ENCODE measurements at places on chromosomes 1 and 21.

GRCh38 chr1:21297975-21298374, 7.7 kb upstream of the ECE1 start:
- DNase-seq = no peak

DNA sequence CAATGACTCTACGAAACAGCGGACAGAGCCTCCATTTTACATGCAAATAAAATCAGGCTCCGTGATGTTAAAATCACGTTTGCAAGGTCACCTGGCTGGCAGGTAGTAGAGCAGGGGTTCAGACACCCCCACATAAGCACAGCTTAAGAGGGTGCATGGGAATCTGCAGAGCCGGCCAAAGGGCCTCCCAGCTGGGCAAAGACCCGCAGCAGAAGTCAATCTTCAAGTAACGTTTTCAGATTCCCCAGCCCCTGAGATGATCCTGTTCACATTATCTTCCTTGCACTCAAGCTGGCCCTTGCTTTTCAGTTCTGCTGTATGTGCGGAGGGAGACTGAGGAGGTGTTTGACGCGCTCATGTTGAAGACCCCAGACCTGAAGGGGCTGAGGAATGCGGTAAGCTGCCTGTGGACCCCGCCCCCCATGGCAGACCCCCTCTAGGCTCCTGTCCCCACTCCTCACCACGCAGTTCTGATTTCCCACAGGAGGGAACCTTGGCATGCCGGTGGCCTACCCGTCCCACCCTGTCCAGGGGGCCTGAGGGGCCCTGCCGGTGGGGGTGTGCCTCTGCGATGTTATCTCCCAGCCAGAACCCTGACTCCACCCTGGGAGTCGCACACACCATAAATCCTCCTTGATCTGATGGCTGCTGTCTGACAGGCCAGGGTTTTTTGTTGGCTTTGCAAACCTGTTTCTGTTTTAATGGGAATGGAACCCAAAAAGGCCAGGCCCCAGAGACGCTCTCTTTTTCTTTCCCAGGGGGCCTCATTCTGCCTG, 28.2 kb downstream of the GRHL3 start:
- no peak for DNase-seq

- DNase-seq = peak; percentile 79
These were observed 31.0 kb upstream of the IL19 start for GRCh38 chr1:206739411-206740076.

GRCh38 chr1:108007070-108007469, 42.1 kb upstream of the VAV3 start:
- DNase-seq = no peak

DNA sequence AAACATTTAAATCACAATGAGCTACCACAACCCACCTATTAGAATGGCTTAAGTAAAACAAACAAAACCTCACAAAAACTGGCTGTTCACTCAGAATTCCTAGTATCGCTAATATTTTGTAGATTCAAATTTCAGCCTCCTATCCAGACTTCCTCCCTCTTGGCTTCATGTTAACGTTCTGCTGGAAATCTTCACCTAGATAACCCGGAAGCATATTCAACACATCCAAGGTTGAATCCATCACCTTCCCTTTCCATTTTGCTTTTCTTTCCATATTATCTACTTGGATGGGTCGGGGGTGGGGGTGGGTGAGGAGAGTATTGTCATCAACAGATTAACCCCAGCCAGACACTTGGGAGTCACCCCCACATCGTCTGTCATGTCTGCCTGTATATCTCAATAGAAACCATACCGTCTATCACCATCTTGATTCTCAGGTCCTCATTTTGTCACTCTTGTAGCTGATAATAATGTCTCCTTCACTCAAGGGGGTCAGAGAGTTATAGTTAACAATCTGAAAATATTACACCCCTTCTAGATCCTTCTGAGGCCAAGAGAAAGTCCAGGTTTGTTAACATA, 1.7 kb upstream of the DPH5 start:
- no peak for DNase-seq

GRCh38 chr1:238779716-238780115, 606.7 kb upstream of the CHRM3 start:
- no peak for DNase-seq

GRCh38 chr1:153032073-153032472, 1.1 kb downstream of the SPRR1B start:
- no peak for DNase-seq

GRCh38 chr1:174021591-174022079, 522 bp downstream of the RC3H1 start:
- DNase-seq = peak; percentile 6

DNA sequence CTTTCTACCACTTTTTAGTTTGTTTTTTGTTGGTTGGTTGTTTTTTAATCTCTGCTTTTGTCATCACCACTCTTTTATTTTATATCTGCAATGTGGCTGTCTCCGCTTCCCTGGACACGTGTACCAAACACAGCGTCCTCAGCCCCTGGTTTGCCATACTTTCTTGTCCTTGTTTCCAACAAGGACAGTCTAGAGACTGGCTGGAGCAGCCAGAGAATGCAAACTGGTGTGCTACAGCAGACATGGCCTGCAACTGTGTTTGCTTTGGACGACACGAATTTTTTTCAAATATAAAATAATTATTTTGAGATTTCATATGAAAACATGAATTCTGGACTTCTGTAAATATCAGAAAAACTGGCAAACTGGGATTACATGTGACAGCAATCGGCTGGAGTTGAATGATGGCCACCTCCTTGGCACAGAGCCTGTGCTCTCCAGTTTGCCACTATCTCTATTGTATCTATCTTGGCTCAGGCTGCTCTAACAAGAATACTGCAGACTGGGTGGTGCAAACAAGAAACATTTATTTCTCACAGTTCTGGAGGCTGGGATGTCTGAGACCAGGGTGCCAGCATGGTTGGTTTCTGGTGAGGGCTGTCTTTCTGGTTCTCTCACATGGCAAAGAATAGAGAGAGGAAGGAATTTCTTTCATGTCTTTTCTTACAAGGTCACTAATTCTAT, 34.6 kb upstream of the POU2F1 start:
- no peak for DNase-seq

DNA sequence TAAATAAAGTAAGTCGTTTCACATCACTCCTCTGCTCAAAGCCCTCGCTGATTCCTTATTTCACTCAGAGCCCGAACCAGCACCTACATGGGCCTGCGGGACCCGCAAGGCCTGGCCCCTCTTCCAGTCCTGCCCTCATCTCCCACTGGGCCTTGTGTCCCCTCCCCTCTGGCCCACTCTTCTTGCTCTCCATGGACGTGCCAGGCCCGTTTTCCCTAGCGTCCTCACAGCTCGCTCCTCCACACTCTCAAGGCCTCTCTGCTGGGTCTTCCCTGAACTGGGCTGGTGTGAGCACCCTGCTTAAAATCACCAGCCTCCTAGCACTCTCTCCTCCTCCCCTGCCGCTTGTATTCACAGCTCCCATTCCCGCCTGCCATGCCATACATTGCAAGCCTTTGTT, 237.9 kb downstream of the FOXD2 start:
- no peak for DNase-seq

DNA sequence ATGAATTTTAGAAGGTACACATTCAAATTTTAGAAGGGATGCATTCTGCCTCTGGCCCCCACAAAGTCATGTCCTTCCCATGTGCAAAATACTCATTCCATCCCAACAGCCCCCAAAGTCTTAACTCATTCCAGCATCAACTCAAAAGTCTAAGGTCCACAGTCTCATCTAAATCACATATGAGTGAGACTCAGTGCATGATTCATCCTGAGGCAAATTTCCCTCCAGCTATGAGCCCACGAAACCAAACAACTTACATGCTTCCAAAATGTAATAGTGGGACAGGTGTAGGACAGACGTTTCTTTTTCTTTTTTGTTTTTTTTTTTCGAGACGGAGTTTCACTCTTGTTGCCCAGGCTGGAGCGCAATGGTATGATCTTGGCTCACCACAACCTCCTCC, 12.5 kb upstream of the WNT2B start:
- DNase-seq = no peak

DNA sequence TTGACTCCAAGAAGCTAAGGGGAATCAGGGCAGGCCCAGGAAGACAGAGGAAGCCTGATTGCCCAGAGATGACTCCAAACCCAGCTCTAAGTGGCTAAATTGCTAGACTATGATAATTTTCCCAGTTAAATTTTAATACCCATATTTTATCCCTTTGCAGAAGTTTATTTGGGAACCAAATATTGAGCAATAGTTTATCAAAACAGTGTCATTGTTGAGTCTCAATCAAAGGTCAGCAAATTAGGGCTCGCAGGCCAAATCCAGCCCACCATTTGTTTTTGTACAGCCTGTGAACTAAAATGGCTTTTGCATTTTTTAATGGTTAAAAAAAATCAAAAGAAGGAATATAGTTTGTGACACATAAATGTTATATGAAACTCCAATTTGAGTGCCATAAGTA, 47.1 kb downstream of the LBR start:
- no peak for DNase-seq

DNA sequence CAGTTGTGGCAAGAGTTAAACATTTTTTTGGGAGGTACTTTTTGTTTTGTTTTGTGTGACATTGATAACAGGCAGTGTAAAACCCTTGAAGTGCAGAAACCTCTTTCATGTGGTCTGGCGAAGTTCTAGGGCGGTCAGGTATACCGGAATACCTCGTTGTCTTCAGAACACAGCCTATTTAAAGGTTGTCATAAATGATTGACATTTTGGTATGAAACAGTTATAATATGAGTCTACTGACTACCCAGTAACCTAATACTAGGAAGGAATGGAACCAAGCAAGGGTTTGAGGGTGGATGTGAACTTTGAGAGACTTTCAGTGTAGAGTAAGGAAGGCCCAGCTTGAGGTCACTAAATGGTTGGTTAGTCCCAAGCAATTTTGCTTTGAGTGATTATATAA, 40.5 kb downstream of the PATJ start:
- DNase-seq = peak; percentile 24

GRCh38 chr1:89821322-89822108, 683 bp downstream of the LRRC8D start:
- DNase-seq = peak; percentile 48

GRCh38 chr1:15761366-15762128, 3.0 kb downstream of the FBLIM1 start:
- DNase-seq = no peak

DNA sequence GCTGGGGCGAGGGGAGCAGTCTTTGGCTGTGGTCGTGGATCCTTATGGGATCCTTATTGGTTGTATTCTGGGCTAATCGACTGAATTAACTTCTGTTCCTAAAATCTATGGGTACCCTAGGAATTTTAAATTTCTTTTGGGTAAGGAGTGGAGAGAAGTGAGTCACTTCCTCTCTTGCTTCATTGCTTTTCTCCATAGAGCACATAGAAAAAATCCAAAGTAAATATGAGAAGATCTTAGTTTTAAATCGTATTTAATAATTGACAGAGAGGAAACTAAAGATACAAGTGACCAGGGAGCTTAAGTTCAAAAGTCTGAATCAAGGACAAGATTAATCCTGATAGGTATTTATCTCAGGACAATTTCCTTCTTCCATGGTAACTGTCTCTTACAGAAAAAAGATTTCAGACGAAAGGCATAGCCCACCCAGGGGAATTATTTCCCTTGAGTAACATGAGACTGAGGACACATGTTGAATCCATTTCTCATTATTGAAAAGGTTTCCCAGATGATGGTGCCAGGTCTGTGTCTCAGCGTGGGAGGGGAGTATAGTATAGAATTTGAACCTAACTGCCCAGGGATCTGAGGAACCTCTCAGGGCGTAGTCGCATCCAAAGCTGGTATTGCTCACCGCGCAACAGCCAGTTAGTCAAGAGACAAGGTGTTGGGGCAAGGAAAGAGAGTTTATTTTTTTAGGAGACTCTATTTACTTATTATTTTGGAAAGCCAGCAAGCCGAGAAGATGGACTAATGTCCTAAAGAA, 28.7 kb upstream of the FASLG start:
- no peak for DNase-seq

- DNase-seq = no peak
These were observed 24.3 kb downstream of the CA6 start for GRCh38 chr1:8969937-8970336.

GRCh38 chr1:66679140-66679539, 73.1 kb upstream of the DYNLT5 start:
- DNase-seq = no peak

DNA sequence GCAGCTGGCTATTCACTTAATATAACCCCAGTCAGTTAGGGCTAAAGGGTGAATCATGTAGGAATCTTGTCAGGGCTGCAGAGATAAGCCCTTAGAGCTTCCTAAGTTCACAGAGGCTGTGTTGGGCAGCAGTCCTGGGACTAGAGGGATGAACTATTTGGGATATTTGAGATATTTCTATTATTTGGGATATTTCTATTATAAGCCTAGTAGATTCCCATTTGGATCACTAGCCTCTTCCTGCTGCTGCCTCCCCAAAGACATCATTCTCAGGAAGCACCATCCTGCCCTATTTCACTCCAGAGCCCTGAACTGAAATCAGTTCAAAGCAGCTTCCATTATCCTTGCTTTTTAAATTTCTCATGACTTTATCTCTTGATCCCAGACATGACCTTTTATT, 501.3 kb downstream of the NUF2 start:
- DNase-seq = no peak

- DNase-seq = no peak
These were observed 12.2 kb downstream of the FH start for GRCh38 chr1:241507189-241507863.

GRCh38 chr1:203173566-203173965, 2.1 kb downstream of the MYBPH start:
- peak; percentile 83 for DNase-seq

DNA sequence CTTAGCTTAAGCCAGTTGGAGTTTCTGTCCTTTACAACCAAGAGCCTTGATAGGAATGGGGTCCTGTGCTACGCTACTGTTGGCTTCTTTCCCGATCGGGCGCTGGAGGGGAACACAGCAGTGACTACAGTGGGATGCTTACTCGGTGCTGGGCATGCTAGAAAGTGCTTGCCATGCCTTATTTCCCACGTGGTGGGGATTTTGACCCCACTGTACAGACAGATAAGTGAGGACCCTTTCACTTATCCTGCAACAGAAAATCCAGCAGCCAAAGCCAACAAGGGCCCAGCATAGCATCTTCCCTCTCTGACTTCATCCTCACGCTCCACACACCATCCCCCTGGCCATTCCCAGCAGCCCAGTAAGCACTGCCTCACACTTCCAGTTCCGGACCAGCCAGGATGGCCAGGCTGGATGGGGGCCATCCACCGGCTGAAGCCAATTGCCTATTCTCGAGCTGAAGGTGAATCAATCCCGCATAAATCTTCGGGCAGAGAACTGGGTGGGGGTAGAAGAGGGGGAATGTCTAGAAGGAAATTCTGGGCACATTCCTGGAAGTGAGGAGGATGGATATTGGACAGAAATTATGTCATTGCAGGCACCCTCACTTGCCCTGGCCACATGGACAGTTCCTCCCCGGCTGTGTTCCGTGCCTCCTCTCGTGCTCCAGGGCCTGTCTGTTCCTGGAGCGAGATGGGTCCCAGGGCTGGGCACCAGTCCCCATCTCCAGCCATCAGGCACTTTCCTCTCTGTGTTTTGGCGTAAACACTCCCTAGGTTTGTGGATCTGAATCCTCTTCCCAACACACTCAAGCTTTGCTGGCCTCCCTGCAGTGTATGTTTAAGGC, 2.0 kb upstream of the ABCG1 start:
- no peak for DNase-seq

GRCh38 chr1:227621211-227621610, 57.9 kb downstream of the ZNF678 start:
- DNase-seq = no peak

Data from GM19239 (cell line).